ENCODE measurements at places on chromosomes 16 and 17.

DNA sequence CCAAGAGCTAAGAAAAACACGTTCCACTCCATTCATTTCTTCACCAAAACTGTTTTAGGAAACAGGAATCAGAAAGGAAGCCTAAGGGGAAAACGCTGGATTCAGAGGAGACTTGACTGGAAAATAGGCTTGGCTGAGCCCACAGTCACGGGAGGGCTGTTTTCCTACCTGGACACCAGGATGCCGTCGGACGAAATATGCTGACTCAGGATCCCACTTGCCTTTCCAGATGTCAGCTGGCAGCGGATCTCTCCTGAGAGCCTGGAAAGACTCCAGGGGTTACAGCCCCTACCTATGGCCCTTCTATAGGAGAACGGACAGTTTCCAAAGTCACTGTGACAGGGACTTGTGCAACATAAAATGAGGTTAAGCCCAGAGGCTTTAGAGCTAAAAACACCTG, 245.1 kb downstream of the C16orf95 start:
- no peak for DNase-seq

GRCh38 chr16:3015865-3016521, 2.0 kb downstream of the CLDN6 start:
- DNase-seq: no peak

- no peak for DNase-seq
Measured at GRCh38 chr17:32357615-32358014, 7.7 kb downstream of the ZNF207 start.

- DNase-seq: no peak
Measured at GRCh38 chr16:72807245-72807644, 240.7 kb downstream of the ZFHX3 start.

GRCh38 chr17:78736526-78737079, 45.5 kb downstream of the CYTH1 start:
- DNase-seq: peak; percentile 67

DNA sequence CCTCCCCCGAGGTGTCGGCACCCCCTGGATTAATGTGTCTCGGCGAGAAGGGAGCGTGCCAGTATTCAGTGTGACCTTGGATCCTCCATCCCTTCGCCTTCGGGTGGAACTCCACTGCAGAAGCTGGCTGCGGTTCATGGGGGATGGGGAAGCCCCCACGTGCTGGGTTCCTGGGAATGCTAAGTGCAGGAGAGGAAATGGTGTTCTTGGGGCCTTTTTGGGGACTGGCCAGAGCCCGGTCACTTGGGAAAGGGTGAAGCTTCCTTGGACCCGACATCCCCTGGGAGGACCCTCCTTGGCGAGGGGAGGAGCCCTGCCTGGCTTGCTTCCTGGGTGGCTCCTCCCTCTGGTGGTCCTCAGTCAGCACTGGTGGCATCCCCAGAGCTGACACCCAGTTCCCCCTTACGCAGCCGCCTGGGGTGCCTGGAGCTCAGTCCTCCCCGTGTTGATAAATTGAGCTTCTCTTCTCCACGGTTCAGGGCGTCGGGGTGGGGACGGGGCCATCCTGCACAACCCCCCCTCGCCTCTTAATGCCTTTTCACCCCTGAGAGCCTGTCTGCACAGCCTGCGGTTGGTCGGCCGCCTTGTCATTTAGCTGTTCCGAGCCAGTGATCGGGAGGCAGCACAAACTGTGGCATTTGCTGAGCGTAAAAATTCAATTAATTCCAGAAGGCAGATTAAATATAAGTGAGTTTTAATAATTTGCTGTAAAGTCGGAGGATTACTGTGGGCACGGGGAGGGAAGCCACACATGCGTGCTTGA, 30.7 kb upstream of the GSE1 start:
- no peak for DNase-seq

GRCh38 chr16:51473091-51473490, 322.0 kb upstream of the SALL1 start:
- no peak for DNase-seq

DNA sequence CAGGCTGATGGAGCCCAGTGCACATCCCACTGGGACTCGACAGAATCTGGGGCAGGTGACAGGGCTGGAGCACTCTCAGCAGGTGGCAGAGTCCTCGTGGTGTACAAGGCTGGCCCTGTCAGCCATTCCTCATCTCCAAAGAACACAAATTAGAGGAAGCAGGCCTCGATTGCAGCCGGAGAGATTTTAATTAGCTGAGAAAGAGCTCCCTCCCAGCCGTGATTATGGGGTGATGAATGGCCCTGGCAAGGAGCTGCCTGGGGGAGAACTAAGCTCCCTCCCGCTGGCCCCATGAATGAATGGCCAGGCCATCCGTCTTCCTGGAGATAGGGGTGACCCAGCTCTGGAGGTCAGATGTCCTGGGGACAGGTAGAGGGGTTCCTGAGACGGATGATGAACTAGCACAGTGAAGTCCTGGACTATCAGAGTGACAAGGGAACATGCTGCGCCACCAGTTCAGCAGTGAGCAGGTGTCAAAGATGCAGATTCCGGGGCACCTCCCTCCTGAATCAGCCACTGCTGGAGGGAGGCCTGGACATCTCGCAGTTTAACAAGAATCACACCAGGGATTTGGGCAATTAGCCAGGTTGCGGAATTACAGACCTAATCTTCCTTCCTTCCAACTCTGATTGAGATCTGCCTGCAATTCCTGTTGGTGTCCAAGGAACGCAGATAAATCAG, 35.5 kb downstream of the PIMREG start:
- DNase-seq: no peak

DNA sequence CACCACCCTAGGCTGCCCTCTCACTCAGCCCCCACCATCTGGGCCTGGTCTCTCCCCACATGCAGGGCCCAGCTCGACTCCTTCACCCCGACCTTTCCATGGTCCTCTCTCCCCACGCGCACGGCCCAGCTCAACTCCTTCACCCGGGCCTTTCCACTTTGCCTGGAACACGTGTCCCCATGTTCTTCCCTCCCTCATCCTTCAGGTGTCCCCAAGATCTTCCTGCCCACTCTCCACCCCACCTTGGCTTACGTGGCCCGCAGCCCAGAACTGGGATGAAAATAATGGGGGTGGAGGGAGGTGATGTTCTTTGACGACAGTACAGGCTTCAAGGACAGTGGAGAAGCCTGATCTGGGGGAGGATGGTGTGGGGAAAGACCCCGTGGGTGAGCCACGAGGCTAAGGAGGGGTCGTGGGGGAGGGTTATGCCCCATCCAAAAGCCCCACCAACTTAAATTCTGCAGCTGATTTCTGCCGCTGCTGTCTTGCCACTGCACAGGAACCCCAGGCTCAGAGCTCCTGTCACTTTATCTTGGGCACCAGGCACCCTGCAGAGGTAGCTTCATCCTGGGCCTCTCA, 9.9 kb upstream of the MEAK7 start:
- DNase-seq: no peak

GRCh38 chr16:1137604-1138003, 15.3 kb upstream of the CACNA1H start:
- no peak for DNase-seq

- no peak for DNase-seq
Measured at GRCh38 chr17:72954579-72954978, 137.9 kb downstream of the SLC39A11 start.

GRCh38 chr16:3148256-3149192, 13.7 kb downstream of the ZNF213 start:
- DNase-seq: no peak

DNA sequence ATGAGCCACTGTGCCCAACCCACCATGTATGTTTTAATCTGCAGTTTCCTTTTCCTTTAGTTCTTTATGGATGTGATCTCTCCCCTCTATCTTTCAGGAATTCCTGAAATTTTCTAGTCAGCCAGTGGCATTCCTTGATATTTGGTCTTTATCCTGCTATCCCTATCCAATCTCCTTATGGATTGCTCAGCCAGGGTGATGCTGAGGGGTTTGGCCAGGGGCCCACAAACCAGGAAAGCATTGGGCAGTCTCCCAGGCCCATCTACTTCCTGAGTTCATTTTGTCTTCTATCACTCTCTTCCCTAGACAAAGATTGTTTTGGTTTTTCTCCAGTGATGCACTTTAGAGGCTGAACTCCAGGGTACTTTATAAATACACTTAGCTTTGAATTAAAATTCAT, 115.9 kb downstream of the KATNIP start:
- no peak for DNase-seq

DNA sequence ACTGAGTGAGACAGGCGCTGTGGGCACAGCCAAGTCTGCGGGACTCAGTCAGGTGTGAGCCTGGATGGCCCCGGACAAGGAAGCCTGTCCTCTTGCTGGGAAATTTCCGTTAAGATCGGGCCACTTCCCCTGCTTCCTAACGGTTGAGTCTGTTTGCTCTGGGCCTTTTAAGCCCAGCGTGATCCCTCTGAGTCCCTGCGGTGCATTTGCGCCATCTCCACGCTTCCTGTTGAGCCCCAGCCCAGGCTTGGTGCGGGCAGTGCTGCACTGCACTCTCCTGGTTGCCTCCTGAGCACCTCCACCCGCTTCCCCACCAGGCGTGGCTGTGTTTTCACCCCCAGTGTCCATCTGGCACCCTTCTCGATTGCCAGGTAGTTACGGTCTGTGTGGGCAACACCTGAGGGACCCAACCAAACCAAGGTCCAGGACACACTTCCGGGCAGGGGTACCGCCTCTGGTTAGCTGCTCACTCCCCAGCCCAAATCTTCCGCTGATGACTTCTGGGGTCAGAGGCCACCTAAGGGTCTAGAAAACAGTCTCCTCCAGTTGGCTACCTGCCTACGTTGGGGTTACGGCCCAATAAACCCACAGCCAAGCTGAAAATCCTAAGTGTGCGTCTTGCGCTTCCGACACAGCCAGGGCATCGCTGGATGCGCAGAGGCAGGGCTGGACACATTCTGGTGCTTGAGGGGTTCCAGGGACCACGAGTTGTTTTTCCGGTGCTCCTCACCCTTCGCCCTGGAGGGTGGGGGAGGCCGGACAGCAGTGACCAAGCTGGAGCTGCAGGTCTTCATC, 1.4 kb upstream of the SLC25A10 start:
- no peak for DNase-seq

- no peak for DNase-seq
Measured at GRCh38 chr17:72192800-72193192, 72.0 kb downstream of the SOX9 start.

DNA sequence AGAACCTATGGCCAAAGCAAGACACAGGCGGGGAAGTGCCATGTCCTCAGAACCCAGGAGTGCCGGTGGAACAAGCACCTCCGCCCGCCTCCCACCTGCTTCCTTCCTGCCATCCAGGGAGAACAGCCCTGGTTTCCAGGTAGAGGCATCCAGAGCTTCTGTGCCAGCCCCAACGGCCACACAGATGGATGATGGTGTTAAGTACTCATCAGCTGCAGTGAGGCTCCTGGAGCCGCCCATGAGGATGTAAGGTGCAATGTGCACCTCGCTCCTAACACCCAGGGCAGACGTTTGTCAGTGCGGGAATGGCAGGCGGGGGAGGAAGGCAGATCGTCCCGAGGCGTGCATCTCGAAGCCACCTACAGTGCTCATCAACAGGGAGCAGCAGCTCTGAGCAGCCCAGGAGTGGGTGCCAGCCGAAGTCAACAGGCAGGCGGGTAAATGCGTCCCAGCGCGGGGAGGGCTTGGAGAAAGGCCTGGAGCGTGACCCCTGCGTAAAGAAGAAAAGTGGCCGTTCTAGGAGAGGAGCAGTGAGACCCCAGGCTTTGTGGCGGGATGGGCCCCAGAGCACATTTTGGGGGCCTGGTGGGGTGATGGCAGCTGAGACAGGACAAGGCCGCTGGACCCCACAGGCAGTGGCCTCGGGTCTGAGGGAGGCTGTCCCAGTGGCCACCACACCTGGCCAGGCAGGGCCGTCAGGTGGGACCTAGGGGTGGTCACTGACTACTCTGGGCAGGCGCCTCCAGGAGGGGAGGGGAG, 46.1 kb upstream of the ACSF3 start:
- DNase-seq: no peak

DNA sequence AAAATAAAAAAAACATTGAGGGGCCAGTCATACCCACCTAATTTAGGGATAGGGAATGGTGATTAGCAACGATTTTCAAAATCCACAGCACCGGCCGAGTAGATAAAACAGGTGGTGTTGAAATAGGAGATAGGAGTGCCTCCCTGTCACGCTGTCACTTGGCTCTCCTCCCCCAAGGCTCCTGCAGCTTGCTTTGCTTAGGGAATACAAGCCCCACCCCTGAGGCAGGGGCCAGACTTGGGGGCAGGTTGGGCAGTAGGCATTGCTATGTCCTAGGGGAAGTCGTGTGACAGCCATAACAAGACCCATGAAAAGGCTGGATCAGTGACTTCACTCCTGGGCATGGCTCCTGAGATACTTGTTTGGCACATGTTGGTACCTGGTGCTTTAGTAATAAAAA, 25.8 kb downstream of the POLR2A start:
- DNase-seq: no peak

DNA sequence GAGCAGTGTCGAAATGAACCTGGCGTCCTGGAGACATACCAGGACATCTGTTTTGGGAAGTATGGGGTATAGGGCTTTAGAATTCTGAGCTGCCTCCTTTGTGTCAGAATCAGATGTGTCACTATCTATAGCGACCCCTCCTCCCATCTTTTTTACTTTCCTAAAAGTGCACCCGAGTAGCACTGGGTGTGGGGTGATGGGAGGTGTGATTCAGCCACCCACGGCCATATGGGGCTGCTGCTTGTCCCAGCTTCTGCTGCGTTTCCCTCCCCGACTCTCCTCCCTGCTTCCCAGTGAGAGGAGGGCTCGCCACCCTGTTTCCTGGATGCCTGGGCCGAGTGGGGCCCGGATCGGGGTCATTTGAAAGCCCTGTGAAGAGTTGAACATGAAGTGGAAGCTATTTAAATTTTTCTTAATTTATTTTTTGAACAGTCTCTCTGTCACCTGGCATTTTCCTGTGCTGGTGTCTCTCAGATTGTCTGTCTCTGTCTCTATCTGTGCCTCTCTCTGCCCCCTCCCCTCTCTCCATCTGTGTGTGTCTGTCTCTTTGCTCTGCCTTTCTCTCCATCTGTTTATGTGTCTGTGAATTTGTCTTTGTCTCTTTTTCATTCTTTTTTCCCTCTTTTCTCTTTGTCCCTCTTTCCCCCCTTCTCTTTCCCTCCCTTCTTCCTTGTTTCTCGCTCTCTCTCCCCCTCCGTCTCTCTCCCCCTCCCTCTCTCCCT, 638.8 kb upstream of the EEF2KMT start:
- no peak for DNase-seq

DNA sequence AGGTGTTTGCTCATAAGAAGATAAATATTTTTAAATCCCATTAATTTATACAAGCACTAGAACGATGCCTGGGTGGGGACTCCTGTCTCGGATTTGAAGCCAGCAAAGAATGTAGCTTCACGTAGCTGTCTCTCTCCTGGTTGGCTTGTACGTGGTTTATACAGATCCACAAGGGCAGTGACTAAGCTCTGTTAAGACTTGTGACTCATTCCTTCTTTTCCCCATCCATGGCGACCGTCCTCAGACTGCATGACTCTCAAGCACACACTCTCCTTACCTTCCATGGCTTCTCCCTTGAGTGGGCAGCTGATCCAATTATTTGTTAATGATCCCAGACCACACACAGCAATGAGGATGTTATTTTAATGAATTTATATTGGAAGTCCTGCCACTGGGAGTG, 679.7 kb upstream of the SOX9 start:
- DNase-seq: no peak

- no peak for DNase-seq
Measured at GRCh38 chr16:76970087-76970744, 220.8 kb upstream of the MON1B start.

GRCh38 chr17:47323382-47324223, at the start of gene EFCAB13:
Gene EFCAB13 (plus strand): TSS chr17:47323955. CDS start chr17:47328354, 4,399 bp downstream.
- peak; percentile 63 for DNase-seq

Measured in T-helper 17 cell (primary cell).